Tibial artery (tissue), 4 donors: ENCODE measurements at places on chromosomes 12 and 14.
A peak's percentile ranks its signal among the peaks of the same experiment; 100 is the strongest.

- DNase-seq, result no peak
Observed at GRCh38 chr14:21729703-21730233, 56.1 kb upstream of the OR4E1 start.

DNA sequence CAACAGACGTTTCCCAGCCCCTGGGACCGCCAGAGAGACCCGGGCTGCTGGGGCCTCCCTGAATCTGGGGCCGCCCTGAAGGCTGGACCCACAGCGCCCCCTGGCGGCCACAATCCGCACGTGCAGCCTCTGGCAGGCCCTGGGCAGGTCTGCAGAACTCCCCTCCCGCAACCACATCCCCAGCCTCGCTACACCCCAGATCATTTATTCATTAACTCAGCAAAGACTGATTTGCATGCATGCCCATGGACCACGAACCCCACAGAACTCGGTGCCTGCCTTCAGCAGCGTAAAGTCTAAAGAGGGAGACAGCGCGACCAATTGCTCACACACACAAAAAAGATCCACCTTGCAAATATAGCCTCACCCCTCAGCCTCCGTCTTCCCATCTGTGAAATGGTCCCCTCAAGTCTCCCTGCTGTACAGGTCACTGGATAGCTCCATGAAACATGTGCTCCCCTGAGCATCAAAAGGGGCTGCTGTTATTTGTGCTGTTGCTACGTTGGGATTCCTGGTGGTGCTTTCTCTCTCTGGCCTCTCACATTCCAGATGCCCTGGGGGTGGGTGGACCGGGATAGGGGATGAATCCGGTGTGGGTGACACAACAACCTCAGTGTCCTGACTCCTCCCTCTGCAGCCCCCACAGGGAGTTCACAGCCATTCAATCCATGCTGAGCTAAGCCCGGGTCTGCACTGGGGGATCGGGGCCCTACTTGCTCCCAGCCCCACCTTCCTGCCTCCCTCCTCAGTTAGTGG is 96.4 kb downstream of the SCARB1 start:
- peak; percentile 66 for DNase-seq

DNA sequence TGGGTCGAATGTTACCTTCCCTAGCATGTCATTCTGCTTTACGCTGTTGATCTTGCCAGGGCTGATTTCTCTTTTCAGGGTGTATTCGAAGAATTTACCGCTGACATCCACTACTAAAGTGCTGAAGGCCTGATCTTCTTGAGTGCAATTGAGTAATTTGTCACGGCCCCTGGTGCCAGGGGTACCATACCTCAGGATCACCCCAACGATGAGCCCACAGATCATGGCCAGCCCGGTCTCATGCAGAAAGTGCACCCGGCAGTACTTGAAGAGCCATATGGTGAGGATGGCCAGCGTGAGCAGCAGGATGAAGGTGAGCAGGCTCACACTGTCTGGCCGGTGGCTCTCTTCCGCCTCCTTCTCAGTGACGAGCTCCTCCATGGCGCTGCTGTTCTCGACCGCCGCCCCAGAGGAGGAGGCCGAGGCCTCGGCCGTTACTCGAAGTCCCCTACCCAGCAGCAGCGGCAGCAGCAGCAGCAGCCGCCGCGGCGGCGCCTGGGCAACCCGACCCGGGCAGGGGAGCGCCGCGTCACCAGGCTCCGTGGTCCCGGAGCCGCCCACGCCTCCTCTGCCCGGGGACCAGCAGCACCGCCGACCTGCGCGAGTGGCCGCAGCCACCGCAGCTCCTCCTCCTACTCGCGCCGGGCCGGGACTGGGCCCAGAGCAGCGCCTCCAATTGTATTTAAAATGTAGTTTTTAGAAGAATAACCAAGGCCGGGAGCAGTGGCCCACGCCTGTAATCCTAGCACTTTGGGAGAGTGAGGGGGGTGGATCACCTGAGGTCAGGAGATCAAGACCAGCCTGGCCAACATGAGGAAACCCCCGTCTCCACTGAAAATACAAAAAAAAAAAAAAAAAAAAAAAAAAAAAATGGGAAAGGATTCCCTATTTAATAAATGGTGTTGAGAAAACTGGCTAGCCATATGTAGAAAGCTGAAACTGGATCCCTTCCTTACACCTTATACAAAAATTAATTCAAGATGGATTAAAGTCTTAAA is 58.5 kb upstream of the TMPO start:
- peak; percentile 74 for DNase-seq

- DNase-seq, result no peak
Observed at GRCh38 chr12:91098461-91098860, 12.8 kb downstream of the LUM start.

- no peak for DNase-seq
Observed at GRCh38 chr12:94434171-94434570, 25.5 kb downstream of the CEP83 start.

DNA sequence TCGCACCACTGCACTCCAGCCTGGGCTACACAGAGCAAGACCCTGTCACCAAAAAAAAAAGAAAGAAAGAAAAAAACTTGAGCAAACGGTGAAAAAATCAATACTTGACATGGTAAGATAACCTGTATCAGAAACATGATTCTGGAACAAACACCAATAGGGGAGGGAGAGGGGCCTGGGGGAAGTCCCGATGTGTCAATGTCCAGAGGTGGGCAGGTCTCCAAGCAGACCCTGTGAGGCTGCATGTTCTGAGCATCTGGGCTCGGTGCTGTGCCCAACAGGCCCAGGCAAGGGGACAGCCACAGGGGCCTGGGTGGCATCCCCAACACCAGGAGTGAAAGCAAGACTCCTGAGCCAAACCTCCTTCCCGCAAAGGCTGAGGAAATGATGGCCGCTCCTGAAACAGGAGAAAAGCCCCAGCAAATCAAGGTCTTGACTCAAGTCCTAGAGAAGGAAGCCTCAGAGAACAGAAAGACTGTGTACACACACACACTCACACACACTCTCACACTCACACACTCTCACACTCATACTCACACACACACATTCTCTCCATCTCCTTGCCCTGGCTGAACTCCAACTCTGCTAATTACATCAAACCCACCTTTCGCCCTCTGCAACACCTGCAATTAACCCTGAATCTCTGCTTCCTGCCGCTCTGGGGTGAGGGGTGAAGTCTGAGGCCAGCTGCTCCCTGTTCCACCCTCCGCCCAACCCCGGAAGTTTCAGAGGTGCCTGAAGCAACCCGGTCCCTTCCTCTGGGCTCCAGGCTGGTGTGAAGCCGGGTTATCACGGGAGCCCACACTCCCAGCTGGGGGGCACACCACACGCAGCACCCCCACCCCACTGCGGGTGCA is 20.4 kb downstream of the CCDC88C start:
- DNase-seq, result no peak

GRCh38 chr14:95125221-95125620 is 32.1 kb downstream of the DICER1 start:
- no peak for DNase-seq

- no peak for DNase-seq
Observed at GRCh38 chr14:86570371-86570770, 1040.4 kb downstream of the FLRT2 start.

DNA sequence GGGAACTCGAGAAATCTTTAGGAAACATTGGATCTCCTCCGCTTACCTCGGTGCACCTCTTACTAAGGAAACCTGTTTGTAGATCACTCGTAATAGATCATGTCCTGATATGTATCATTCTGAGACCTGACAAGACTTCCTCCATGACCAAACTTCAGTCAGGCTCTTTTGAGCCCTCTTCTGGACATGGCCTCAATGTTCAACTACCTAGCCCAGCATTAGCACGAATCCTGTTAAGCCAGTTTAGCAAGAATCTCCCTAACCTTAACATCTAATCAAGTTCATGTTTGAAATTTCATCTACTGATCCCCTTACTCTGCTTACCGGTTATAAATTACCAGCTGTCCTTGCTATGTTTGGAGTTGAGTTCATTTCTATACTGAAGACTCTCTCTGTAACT is 713.9 kb upstream of the USP15 start:
- DNase-seq, result no peak

DNA sequence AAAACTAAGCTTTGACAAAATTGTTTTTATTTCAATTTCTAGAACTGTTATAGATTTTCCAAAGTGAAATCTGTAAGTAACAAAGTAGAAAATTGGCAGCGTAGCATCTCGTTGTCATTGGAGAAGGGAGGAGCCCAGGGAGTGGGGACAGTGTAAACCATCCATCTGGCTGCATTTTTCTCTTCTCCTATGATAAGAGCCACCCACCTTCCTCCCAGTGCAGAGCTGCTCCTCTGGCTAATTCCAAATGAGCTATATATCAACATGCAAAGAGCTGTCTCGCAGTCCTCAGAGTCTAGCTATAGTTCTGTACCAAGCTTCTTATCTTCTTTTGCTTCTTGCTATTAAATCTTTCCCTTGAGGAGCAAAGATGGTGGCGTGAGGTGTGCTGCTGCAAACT is 56.6 kb downstream of the SCN8A start:
- DNase-seq, result no peak

GRCh38 chr12:128807161-128807724 is 16.5 kb downstream of the SLC15A4 start:
- DNase-seq, result no peak

GRCh38 chr12:86148612-86149011 is 107.6 kb downstream of the MGAT4C start:
- DNase-seq, result no peak

GRCh38 chr14:58216544-58216943 is 16.6 kb downstream of the ACTR10 start:
- DNase-seq, result no peak

DNA sequence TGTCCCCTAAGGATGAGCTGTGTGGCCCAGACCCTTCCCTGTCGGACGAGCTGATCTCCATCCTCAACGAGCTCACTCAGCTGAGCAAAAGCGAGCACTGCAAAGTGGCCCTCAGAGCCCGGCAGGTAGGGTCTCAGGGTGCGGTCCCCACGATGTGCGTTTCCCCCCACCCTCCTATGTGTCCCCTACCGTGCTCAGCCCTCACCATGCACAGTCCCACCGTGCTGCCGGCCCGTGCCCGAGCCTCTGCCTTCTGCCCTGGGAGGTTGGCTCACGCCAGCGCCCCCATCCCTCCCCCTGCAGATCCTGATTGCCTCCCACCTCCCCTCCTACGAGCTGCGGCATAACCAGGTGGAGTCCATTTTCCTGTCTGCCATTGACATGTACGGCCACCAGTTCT is 86.6 kb downstream of the FOXN4 start:
- no peak for DNase-seq

GRCh38 chr14:81005540-81006228 is 50.3 kb downstream of the TSHR start:
- no peak for DNase-seq

GRCh38 chr12:26338586-26339572 is 143.5 kb downstream of the SSPN start:
- no peak for DNase-seq

DNA sequence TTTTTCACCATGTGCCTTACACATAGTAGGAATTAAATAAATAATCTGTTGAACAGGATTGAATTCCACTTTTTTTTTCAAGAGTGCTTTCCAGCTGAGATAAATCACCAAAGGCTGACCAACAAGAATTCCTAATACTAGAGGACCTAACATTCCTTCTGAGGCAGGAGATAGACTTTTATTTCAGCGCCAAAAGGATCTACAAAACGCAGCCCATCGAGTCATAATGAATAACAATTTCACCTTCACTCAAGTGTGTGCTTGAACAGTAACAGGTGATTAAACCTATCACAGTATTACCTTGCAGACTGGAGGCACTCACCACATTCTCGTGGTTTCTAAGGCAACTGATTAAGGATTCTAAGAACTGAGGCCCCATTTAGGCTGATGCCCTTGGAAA is 224.3 kb upstream of the ATP2B1 start:
- DNase-seq, result no peak

- DNase-seq, result peak; percentile 28
Observed at GRCh38 chr12:62123721-62124203, 136.4 kb upstream of the USP15 start.

DNA sequence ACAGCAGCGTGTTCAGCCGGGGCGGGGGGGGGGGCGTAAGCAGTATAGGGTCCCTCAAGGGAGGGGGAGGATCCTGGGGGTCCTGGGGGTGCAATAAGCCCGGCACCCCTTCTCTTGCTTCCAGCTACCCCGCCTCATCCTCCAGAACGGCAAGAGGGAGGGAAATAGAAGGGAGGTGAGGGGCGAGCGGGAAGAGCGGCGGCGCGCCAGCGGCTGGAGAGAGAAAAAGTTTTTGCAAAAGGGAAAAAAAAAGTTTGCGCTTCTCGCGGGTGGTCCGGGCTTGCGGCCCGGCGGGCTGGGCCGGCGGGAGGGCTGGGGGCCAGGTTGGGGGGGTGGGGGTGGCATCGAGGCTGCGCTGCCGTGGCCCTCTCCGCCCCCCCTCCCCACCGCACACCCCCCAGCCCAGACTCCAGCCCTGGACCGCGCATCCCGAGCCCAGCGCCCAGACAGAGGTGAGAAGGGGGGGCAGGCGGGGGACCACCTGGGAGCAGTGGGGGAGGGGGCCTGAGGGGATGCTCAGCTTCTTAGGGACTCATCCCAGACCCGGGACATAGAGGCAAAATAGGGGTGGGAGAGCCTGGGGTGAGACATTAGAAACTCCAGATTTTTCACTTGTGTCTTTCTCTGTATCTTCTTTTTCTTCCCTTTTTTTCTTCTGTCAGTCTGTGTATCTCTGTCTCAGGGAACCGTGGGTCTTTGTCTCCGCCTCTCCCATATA is at the start of gene GLI1:
GLI1 (plus strand) TSS at position 36 of the 718 bp plus-strand sequence. CDS start 3,907 bp downstream, outside the sequence.
- no peak for DNase-seq

- peak; percentile 31 for DNase-seq
Observed at GRCh38 chr12:69987579-69988091, 162.6 kb downstream of the MYRFL start.

DNA sequence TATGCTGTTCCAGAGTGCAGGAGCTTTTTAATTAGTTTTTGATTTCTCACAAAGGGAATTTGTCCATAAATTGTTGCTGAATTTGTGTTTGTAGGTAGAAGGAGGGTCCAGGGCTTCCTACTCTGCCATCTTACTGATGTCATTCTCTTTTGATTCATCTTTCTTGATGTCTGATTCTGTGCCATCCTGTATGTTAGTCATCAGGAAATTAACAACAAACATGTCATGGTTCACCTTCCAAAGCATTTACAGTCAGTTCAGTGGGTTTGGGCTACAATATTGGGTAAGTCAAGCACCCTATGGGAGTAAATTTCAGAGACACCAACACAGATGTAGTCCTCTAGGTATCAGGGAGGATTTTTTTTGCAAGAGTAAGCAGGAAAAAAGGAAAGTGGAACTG is 135.2 kb upstream of the SLC38A2 start:
- no peak for DNase-seq

- DNase-seq, result no peak
Observed at GRCh38 chr12:52925717-52926595, 21.1 kb upstream of the KRT8 start.

DNA sequence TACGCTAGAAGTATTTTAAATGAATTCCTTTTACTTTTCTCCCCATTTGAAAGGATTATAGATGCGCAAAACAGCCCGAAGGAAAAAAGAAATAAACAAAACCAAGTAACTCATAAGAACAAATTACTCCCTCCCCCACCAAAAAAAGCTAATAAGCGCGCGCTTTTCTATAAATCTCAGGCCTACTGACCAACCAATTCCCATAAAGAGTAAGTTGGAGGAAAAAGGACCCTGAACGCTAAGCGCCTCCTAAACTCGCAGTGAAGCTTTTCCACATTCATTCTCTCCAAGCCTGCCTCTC is 588 bp downstream of the MBIP start:
- no peak for DNase-seq
